B cell (primary cell): ENCODE measurements at places on chromosomes 6 and 20. TPM values are rescaled to one million over a fixed set of nuclear protein-coding genes. Genes with fewer than 3 reads are reported as not detected.

DNA sequence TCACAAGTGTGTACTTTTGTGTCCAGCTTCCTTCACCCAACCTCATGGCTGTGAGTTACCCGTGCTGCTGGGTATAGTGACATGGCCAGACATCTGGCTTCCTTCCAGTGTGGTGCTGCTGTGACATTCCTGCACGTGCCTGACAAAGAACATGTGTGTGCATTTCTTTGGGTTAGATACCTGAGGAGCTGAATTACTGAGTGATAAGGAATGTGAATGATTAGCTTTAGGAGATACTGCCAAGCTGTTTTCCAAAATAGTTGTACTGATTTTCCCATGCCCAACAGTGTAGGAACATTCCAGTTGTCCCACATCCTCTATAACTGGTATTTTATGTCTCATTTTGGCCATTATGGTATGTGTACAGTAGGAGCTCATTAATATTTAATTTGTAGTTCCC is 132.5 kb downstream of the PREX1 start:
- DNase-seq = no peak

The PAK5 gene
- not detected in 2 replicates for polyA plus RNA-seq

- DNase-seq = no peak
These were observed 48.0 kb downstream of the CDC5L start for GRCh38 chr6:44435500-44435899.

The BPIFB4 gene
- polyA plus RNA-seq = not detected in 2 replicates

GRCh38 chr20:53921443-53921973 is 148.9 kb downstream of the BCAS1 start:
- no peak for DNase-seq

GRCh38 chr6:11847515-11848345 is 69.1 kb upstream of the ADTRP start:
- DNase-seq = no peak

GRCh38 chr6:61751986-61752385 is 534.0 kb downstream of the KHDRBS2 start:
- DNase-seq = no peak

The OOEP gene
- polyA plus RNA-seq = 0.25 and 0.70 TPM in 2 replicates

DNA sequence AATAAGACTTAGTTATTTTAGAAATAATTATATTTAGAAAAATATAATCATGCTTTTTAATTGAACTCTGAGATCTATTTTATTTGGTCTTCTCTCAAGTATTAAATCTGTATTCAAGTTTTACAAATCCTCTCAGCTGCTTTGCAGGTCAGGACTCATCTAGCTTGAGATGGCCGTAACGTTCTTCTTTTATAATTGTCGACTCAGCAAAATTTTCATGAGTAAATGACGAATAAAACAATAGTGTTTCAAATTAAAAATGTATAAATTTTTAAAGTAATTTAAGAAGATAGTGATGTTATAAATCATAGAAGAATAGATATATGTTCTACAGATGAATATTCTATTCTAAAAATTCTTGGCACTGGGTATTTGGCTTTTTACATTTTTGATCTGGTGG is 957.1 kb upstream of the EYS start:
- DNase-seq = no peak

GRCh38 chr6:40999569-40999968 is 39.5 kb downstream of the UNC5CL start:
- DNase-seq = peak; percentile 45

DNA sequence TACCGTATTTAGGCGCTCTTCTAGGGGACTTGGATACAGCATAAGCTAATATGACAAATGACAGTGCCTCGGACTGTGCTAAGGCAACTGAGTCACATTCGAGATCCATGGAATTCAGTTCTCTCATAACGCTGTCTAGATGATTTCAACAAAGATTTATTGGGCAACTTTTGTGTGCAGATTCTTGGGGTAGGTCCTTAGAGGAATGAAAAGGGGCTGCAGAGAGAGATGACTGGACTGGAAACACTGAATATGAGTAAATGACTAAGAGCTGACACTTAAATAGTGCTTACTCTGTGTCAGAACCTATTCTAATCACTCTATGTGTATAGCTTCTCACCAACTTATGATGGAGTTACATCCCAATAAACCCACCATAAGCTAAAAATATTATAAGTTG is 36.4 kb upstream of the MARCKS start:
- no peak for DNase-seq

- DNase-seq = no peak
These were observed at the start of gene TFAP2A for GRCh38 chr6:10414756-10415616. TSS of gene TFAP2A (minus strand) at chr6:10415074. CDS start at chr6:10414991, 83 bp downstream.

GRCh38 chr20:39309458-39309857 is 347.3 kb downstream of the DHX35 start:
- peak; percentile 21 for DNase-seq

The GSTA2 gene
- polyA plus RNA-seq = not detected in 2 replicates

- peak; percentile 62 for DNase-seq
These were observed 7.7 kb upstream of the ZNF334 start for GRCh38 chr20:46520976-46521579.

- DNase-seq = no peak
These were observed 13.4 kb upstream of the BNIP5 start for GRCh38 chr6:36350082-36350481.

DNA sequence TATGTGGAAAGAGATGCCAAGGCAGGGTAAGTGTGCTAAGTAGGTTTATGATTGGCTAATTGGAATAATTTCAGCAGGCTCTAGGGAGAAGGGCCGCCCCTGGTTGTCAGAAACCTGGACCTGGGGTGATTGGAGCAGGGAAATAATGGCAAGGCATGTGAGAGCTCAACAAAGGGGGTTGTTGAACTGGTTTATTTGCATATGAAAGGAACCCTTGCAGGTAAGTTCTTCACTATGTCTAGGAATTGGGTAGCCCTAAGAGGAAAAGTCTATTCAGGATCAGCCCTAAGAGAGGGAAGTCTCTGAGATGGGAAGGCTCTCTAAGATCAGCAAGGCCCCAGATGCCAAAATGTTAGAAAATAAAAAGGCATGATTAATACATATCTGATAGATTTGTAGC is 175.4 kb upstream of the PRND start:
- DNase-seq = no peak

The ARFGEF3 gene
- polyA plus RNA-seq = not detected in 2 replicates

DNA sequence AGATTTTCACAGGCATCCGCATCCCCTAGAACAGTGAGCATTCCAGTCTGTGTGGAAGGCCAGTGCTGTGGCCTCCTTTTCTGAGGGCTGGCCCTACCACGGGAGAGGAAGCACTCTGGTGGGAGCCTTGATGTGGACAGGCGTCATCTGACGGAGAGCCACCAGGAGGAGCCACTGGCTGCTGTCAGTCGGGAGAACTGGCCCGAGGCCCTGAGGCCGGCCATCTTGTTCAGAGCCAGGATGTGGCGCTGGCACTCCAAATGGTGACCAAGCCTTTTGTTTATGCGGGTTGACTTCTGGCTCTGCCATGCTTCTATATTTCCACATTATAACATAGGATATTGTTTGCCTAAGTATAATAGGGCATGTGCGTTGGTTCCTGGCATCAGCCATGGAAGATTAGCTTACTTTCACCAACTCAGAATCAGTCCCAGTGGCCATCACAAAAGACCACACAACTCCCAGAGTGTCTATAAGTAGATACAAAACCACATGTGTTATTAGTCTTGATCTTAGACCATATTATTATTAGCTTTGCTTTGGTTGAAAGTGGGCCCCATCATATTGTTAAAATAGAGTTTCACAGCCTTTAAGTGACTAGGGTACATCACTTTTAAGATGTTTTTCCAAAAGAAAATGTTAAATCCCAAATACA is 273.9 kb upstream of the TAB2 start:
- DNase-seq = no peak

The WFDC2 gene
- 0.81 TPM in 1 of 2 replicates, not detected in the other for polyA plus RNA-seq

DNA sequence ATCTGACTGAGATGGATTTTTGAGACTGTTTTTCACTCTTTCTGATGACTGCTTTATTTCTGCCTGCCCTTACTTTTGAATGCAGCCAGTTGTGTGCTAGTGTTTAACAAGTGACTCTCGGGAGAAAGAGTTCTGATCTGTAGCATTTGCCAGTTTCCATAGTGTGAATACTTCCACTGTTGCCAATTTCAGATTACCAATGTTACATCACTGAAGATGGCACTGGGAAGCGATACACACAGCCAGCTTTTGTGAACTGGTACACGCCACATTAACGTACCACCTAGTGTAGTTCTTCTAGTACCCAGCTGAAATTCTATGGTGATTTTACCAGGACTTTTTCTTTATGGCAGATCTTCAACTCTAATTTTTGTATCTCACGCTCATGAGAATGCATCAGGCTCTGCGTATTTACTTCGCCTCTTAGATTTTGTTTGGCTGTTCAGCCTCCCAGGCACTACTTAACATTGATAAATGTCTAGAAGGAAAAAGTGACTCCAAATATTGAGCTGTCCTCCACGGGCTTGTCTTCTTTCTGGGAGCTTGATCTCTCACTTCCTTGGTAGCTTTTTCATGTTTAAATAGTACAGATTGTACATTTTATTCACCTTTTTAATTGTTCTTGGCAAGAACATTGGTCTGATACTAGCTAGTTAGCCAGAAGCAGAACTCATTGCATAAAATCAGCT is 521.6 kb upstream of the SOX4 start:
- DNase-seq = no peak

DNA sequence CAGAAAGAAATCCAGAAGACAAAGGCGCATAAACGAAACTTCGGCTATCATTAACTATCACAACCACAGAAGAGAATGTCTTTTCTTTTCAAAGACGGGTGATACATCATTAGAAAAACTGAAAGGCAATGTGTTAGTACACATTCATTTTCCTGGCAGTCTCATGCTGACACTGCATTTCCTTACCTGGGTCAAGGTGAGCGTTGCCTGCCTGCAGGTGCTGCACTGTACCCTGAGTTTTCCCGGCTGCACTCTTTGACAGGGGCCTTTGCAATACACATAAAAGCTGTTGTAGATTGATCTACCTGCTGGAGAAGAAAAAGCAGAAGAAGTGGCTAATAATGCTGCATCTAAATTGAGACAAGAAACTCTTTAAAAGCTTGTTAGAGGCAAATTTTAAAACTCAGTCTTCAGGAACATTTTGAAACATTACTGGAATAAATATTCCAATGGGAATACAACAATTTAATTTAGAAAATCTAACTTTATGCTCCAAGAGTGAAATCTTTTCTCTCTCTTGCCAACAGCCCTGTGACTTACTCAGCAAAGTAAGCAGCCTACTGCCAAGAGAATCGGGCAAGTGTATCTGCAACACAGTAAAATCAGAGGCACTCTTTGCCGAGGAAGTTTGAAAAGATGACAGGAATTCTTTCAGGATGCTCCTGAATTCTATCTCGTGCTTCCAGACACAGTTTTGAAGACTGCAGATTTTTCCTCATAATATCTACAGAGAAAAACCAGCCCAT is 526.4 kb downstream of the PRKN start:
- no peak for DNase-seq

DNA sequence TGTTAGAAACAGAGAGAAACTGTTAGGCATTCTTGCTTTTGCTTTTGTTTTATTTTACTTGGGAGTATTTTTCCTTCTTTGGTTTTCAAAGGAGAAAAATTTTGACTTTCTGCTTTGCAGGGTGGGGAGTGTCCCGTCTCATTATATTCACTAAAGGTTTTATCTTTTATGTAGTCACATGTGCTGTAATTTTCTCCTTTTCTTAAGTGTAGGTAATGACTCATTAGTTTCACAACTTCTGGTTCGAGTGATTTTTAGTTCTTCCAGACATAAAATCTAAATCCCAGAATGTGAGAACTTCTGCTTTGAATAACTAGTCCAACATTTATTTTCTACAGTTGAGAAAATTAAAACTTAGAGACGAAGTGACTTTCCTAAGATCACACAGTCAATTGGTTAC is 37.7 kb downstream of the ADGRF1 start:
- no peak for DNase-seq

DNA sequence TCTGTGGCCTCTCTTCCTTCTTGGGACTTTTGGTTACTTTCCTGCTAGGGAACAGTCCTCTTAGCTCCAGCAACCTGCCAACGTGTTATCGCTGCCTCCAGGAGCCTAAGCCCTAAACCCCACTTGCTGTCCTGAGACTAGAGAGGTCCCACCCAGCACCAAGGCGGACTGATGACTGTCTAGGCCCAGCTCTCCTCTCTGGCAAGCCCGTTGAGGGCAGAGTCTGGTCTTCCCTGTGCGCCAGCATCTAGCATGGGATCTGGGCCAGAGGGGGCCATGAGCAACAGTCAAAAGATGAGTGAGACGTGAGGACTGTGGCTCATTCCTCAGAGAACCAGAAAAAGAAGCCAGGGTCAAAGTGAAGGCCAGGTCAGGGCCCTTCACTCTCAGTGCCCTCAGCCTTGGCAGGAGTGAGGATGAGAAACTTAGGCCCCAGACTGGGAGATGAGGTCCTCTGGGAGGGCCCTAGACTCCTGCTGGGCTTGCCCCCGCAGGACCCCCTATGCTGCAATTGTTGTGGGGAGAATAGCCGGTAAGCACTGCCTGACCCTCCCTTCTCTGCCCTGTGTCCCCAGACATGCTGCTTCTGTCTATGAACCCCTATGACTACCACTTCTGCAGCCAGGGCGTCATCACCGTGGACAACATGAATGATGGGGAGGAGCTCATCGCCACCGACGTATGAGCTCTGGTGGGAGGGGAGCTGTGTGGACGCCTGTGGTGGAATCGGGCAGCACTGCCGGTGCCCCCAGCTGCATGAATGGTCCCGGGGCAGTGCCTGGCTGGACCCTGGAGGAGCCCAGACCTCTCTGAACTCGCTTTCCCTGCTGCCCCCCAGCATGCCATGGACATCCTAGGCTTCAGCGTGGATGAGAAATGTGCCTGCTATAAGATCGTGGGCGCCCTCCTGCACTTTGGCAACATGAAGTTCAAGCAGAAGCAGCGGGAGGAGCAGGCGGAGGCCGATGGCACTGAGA is 30.9 kb downstream of the MYH7B start:
- DNase-seq = no peak

- no peak for DNase-seq
These were observed 12.0 kb upstream of the MLIP start for GRCh38 chr6:54099225-54099624.

DNA sequence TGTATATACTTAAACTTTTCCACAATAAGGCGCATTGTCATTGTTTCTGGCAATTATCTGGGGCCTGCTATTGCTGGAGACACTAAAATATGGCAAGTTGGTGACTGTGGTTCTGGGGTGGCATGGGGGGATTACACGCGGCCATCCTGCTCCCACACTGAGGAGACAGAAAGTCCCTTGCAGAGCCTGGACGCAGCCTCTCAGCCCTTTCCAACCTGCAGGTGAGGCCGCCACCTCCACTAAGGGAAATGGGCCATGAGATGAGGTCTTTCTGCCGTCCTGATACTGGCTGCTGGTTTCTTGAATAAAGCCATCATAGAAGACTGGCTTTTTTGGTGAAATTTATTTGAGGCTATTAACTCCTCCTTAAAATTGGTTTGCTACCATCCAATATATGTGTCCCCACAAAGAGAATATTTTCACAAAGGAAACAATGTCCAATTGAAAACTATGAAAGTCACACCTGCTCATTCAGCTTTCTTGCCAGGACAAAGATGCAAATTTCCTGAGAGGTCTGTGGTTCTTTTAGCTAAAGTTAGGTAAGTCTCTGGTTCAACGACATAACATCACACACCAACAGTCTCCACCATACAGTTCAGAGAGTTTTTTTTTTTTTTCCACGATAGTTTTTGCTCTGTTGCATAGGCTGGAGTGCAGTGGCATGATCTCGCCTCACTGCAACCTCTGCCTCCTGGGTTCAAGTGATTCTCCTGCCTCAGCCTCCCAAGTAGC is 13.0 kb downstream of the TXNDC5 start:
- DNase-seq = no peak
